GM03348 (cell line): ENCODE measurements at places on chromosomes 7 and 10.
A peak's percentile ranks its signal among the peaks of the same experiment; 100 is the strongest.

DNA sequence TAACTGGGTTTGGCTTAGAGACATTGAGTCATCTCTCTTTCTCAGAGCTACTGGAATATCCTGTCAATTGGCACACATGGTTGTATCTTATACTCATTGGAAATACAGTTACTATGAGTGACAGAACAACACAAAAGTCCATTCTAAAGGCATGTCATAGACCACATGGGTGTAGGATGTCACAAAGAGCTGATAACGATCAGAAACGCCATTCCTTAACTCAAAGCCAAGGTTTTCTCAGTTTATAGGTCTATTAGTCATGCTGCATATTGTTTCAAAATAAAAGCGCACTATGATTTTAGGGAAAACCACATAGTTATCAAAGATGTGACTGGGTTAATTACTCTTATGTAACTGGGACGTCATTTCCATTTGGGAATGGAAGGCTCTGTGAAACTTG lies 147.2 kb upstream of the FAM171A1 start:
- no peak for DNase-seq

- no peak for DNase-seq
Observed at GRCh38 chr7:50954716-50955115, 172.0 kb upstream of the GRB10 start.

DNA sequence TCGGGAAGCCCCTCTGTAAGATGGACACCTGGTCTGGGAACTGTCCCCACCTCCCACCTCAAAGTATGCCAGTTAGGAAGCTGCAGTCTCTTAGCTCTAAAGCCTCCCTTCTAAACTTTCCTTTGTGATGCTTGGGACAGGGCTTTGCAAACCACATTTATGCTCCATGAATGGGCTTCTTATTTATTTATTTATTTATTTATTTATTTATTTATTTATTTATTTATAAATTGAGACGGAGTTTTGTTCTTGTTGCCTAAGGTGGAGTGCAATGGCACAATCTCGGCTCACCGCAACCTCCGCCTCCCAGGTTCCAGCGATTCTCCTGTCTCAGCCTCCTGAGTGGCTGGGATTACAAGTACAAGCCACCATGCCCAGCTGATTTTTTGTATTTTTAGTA lies 1009.4 kb downstream of the TYW1 start:
- no peak for DNase-seq

DNA sequence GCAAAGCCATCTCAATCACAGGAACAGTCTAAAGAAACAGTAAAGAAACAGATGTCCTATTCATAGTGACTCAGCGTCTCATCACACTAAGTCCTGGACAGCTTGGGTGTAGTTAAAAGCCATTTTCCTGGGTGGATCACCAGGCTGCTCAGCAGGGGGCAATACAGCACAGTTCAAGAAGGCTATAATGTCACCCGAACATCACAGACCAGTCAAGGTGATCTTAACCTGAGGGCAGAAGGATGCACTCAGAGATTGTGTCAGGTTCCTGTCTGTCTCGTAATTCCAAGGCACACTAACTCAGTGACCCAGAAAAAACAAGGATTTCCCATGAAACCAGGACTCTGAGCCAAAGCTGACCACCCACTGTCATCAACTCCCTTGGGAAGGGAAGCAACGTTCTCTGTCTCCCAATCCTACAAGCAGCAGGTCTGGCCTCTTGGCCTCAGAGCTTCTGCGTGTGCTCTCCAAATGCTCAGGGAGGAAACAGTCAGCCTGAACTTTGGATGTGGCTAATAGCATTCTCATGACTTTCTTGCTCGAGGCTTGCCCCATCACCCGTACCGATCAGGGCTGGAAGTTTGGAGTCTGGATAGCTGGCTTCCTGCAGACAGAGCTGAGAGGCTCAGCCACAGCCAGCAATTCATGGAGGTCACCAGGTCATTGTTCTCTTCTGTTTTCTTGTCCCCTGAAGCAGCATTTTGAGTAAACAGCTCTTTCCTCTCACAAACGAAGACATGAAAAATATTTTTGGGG lies 90.4 kb upstream of the FAM171A1 start:
- peak; percentile 77 for DNase-seq

GRCh38 chr7:78178319-78178718 lies 379.7 kb downstream of the PHTF2 start:
- DNase-seq: peak; percentile 15

- DNase-seq: no peak
Observed at GRCh38 chr10:8146650-8147049, 92.2 kb downstream of the GATA3 start.

DNA sequence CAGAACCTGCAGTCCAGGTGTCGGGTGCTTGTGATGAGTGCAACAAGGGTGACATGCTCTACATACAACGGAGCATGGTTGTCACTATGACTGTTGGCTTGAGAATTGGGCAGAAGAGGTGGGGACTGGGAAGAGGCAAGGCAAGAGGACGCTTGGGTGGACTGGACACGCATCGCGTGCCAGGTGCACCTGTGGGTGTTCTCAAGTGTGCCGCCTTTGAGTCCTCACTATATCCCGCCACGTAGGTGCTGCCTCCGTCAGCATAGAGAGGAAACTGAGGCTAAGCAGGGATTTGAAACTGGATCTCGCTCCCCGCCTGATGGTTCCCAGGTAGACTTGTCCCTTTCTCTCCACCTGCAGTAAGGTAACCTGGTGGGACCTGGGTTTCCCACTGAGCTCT lies 27.2 kb downstream of the CDH23 start:
- DNase-seq: no peak

GRCh38 chr10:97529685-97530465 lies 31.2 kb downstream of the UBTD1 start:
- no peak for DNase-seq

DNA sequence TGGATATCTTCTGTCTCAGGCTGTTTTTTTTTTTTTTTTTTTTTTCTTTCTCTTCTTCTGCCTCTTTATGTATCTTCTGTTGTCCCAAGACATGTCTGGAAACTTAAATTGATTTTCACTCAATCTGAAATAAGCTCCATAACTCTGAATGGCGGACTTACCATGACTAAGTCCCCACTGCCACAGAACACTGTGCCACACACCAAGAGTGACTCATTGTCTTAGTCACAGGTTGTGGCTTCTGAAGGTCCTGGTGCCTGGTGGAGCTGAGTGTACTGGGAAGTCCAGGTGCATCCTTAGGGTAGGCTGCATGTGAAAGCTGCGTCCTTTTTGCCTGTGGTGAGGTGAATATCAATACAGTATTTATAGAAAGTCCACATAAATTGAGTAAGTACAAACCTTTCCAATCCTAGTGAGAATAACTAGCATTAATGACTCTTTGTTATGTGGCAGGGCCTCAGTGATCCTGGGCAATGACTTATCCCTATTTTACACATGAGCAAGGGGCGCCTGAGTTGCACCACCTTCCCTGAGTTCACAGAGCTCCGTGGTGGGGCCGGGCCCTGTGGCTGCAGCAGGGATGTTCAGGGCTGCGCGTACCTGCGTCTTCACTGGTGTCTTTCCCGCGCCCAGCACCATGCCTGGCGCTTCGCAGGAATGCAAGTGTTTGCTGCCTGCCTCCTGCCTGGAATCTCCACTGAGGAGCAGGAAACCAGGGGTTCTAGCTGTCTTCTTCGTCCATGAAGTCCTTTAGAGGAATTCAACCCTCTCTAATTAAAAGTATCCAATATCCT lies 4.3 kb downstream of the PFKP start:
- DNase-seq: peak; percentile 57

DNA sequence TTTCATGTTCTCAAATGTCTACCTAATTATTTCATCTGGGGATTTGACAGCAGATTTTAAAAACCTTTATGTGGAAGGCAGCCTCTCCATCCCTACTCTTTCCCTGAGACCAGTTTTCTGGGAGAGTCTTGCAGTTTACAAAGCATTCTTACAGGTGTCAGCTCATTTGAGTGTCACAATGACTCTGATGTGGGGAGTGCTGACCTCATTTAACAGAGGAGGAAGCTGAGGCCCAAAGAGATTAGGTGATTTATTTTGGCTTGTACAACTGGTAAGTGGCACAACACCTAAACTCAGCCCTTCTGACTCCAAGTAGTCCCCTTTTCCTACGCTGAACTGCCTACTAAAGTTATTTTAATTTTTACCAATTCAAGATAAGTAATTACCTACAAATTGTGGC lies 33.3 kb upstream of the MAT1A start:
- no peak for DNase-seq

- DNase-seq: no peak
Observed at GRCh38 chr10:5555881-5556280, 31.1 kb downstream of the CALML3 start.

- DNase-seq: no peak
Observed at GRCh38 chr7:94906065-94906851, 1.1 kb upstream of the PPP1R9A start.

DNA sequence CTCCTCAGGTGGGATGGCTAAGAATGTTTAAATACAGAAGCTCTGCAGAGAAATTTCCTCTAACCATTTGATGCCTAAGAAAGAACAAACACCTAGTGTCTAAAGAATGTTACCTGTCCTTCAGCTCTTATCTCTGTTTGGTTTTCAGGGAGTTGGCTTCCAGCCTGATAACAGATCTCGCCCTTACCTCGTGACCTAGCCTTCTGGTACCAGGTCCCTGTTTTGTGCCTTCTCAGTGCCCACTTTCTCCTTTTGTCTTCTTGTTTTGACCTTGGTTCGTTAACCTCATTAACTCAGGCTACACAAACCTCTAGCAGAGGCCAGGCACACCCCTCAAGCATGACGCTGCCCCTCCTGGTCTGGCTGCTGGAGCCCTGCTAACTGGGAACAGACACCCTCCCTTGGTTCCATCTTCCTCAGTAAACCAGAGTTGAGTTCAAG lies 16.1 kb upstream of the RAB11FIP2 start:
- no peak for DNase-seq

DNA sequence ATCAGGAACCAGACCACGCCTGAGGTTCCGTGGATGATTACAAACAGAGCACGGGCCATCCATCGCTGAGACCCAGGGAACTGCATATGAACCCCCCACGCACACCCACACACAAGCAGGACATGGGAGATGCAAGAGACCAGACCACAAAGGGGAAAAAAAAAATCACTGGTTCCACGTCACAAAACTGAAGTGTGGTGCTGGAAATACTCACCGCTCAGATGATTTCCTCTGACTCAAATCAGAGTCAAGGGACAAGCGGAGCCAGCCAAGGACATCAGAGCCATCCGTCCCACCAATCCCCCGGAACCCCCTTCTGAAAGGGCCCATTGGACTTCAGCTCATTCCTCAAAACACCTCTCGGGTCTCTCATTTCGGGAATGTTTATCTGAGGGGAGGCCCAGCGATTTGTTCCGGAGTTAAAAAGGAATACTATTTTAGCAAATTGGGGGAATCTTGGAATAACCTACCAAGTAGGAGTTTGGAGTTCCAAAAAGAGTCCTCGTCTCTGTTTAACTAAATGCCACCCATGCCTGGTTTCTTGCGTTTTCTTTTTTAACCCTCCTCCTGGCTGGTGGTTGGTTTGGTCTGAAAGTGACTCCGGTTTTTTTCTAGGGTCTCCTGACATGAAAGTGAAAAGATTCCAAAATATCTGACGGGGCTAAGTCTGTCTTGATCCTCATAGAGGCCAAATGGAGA lies 15.0 kb downstream of the SNX8 start:
- peak; percentile 72 for DNase-seq

DNA sequence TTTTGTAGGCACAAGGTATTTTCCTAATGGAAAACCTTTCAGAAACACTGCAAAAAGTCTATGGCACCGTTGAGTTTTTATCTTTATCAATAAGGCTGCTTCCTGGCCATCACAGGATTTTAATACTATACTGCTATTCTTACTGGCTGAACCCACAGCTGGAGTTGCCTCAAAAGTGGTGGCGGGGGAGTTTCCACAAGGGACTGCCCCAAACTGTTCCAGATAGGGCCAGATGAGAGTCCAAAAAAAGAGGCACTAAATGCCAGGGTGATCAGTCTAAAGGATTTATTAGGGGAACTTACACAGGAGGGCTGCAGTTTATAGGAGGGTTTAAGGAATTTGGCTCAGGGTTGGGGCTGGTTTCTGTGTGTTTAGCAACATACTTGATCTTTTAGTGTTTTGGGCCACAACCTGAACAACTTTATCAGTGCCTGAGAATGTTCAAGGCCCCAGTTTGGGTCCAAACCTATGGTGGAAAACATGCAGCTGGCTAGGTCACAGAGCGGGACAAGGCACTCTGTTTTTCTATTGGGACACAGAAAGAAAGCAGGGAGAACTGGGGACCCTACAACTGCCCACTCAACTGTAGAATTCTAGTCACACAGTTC lies 41.4 kb downstream of the STAM start:
- no peak for DNase-seq

DNA sequence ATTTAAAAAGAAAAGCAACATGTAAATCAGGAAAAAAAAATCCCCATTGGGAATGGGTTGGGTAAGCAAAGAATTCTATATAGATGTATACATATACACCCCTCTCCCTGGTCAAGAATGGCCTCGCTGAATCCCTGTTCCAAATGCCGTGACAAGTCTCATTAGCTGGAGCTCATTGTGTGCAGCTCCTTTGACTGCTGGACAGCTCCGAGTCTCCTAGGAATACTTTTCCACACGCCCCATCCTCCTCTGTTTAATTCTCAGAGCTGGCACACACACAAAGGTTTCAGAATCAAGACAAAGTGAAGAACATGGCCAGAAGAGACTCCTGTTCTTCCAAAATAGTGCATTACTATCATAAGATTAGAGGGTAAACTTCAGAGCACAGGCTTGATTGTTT lies 130.9 kb upstream of the MKLN1 start:
- DNase-seq: no peak
